ENCODE measurements at places on chromosomes 13 and 19.

DNA sequence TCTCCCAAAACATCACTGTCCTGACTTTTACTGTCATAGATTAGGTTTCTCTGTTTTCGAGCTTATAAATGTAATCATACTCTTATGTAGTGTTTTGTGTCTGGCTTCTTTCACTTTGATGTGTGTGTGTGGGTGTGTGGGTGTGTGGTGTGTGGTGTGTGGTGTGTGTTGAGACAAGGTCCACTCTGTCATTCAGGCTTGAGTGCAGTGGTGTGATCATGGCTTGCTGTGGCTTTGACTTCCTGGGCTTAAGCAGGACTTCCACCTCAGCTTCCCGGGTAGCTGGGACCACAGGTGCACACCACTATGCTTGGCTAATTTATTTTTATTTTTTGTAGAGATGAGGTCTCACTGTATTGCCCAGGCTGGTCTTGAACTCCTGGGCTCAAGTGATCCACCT, 59.6 kb downstream of the PDS5B start:
- DNase-seq = no peak

- DNase-seq = no peak
These were observed 108.2 kb upstream of the RNF113B start for GRCh38 chr13:98285317-98285716.

DNA sequence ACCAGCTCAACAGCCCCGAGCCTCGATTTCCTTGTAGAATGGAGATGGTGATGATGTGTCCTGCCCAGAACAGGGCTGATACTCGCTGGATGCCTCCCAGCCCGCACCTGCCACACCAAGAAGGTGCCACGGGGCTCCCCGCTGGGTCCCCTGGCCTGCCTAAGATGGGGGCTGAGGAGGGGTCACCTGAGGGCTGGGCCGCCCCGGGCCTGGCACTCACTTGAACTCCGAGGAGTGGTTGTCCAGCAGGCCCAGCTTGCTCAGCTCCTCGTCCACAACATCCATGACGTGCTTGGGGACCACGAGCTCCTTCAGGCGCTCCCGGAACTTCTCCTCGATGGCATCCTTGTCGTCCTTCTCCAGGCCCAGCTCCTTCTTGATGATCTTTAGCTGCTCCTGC, 14.4 kb downstream of the LONP1 start:
- DNase-seq = no peak

DNA sequence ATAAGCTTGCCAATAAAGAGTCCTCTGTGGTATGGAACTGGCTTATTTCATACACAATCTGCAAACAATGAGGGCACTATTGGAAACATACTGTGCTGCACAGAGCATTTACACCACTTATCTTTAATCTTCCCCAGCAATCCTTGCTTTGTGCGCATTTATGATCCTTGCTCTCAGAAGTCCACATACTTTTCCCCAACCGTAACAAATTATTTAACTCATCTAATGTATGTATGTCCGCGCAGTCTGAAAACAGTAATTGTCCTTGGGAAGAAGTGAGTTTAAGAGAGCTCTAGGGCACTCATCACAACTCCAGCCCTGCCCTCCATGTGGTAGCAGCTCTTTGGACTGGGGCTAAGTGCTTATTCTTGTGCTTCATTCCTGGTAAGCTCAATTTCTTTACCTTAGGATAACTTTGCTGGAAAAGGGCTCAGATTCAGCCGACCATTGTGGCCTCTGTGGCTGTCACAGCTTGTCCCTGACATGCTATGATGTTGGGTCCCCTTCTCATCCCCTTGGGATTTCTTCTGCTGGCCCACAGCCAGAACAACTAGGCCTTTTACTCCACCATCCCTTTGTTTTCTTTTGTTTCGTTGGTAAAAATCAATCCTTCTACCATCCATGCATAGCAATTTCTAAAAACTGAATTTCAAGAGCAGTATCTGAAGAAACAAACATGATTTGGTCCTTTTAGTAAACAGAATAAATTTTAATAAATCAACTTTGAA, 152.7 kb downstream of the TNFRSF19 start:
- no peak for DNase-seq

DNA sequence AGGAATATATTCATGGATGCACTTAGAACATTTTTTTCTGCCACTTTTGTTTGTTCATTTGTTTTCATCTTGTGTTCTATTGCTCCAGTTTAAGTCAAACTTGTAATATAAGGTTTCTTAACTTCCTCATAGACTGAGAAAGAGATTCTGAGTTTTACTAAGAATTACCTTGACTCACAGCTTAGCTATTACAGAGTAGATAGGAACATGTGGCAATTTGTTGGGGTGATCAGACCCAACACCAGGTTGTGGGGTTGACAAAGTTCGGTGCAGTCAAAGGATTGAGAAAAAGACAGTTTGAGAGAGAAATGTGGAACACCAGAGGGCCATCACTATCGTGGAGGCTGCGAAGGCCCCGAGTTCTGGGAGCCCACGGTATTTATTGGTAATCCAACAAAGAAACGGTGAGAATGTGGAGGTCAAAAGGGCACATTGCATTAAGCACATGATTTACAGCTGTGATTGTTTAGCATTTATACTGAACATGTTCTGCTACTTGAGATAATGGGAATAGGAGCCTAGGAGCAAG, 2526.0 kb downstream of the PCDH9 start:
- no peak for DNase-seq

- no peak for DNase-seq
These were observed 29.0 kb downstream of the ZNF20 start for GRCh38 chr19:12111176-12111575.

DNA sequence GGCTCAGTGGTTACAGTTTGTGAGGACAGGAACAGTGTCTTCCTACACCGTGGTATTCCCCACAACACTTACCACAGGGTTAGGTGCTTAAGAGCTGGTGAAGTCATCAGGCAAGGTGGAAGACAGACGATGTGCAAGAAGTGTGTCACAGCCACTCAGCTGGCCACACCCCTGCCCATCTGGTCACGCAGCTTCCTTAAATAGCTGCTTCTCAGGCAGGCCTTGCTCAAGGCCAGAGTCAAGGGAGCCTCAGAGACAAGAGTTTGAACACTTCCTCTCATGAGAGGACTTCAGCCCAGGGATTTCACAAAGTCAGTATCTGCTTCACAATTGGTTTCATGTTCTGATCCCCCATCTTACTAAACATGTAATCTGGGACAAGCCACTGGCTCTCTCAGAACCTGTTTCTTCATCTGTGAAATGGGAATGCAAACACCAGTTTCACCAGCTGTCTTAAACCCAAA, 80.3 kb upstream of the FRY start:
- no peak for DNase-seq

DNA sequence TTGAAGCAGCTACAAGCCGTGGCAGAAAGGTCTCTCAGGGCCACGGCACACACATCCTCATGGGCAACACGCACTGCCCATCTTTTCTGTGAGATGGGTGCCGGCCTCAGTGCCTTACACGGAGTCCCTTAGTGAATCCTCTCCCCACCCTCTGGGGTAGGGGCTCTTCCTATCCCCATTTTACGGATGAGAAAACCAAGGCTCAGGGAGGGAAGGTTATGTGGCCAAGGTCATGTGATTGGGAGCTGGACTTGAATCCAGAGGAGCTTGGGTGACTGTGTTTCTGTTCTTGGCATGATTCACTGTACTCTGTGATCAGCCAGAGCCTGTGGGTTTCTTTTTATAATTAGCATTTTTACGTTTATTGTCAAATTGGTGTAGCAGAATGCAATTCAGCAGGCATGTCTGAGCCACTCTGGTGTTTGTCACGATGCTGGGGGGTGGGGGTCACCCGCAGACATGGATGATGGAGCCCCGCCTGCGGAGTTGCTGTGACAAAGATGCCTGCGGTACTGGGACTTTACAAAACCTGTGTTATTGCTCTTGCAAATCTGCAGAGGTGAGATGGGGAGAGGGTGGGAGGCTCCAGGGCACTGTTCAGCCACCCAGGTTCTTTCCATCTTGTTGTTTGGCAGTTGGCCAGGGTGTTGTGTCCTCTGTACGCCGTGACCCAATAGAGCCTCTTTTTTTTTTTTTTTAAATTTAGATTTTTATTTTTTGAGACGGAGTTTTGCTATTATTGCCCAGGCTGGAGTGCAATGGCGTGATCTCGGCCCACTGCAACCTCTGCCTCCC, 4.5 kb downstream of the SCN1B start:
- DNase-seq = no peak

DNA sequence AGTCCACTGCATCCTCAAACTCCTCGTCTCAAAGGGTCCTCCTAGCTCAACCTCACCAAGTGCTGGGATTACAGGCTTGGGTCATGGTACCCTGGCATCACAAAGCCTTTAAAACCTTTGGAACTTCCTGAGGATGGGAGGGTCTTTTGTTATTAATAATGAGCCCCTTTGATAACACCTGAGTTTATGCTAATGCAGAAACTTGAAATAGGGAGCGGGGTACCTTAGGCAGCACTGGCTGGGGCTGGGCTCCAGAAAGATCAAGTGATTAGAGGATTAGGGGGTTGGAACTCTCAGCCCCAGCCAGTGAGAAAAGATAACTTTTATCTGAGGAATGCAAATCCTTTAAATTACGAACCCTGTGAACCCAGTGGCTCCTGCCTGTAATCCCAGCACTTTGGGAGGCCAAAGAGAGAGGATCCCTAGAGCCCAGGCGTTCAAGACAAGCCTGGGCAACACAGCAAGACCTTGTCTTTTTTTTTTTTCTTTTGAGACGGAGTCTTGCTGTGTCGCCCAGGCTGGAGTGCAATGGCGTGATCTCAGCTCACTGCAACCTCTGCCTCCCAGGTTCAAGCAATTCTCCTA, 9.3 kb upstream of the PSPC1 start:
- DNase-seq = no peak

DNA sequence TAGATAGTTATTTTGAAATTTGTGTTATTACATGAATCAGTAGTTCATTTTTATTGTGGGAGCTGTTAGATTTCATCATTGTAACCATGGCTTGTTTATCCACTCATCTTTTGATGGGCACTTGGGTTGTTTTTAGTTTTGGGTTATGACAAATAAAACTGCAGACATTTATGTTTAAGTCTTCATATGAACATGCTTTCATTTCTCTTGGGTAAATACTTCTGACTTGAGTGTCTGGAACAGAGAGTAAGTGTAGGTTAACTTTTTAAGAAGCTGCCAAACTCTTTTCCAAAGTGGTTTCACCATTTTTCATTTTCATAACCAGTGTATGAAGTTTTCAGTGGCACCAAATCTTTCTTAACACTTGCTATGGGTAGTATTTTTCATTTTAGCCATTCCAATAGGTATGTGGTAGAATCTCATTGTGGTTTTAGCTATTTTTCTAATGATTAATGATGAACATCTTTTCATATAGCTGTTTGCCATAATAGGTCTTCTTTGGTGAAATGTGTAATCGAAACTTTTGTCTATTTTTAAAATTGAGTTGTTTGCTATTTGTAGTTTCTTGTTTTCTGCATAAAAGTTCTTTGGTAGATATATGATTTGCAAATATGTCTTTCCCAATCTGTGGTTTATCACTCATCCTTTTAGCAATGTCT, 17.9 kb downstream of the SLAIN1 start:
- no peak for DNase-seq

DNA sequence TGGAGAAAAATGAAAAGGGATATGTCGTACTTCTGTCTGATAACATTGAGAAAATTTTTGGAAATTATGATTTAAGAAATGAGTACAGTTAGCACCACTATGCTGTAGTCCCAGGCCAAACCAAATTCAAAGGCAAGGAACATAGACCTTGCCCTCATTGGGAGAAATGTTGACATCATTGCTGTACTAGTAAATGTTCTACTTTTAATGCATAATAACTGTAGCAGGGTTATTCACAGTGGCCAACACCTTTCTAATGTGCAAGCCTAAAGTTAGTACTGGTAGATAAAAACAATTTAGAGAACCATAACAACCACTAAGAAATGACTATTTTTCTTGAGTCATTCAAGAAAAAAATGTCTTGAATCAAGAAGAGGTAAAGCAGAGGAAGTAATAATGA, 792.6 kb upstream of the GPC6 start:
- DNase-seq = no peak

Data from AG08396 (cell line).